ENCODE measurements at places on chromosomes 12 and 14.

GRCh38 chr12:91732086-91732485, 413.6 kb downstream of the BTG1 start:
- DNase-seq: no peak

GRCh38 chr14:91477388-91477787, 32.7 kb downstream of the PPP4R3A start:
- no peak for DNase-seq

GRCh38 chr12:72304751-72305150, 32.6 kb downstream of the TRHDE start:
- DNase-seq: no peak

GRCh38 chr12:17266856-17267255, 660.9 kb upstream of the LMO3 start:
- no peak for DNase-seq

DNA sequence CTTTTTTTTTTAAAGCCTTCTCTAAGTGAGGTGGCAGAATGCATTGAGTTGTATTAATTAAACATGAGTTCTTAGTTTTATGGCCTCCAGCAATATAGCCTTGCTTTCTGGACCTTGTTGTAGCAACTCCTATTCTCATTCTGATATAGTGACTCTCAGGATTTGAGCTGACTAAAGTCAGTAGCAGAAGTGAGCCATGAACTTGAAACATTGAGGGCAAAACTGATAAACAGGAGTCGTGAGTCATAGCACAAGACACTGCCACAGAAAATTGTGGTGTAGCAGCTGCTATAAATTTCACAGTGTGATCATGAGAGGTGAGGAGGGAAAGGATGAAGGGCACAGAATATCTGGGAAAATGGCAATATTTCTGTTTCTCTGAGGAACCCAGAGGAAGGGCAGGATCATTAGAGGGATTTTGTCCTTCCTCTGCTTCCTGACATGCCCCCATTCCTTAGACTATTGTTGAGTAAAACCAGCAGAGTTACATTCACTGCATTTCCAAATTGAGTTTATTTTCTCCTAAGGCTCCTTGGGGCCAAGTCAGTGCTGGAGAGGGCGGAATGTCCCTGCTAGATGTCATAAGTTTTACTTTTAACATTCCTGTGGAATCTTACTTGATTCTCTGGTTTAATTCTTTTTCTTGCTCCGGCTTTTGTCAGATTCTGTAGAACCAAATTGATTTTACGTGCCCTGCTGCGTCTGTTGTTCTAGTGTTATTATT, 7.5 kb downstream of the KLRG1 start:
- DNase-seq: no peak

Data from stimulated activated CD4-positive, alpha-beta T cell treated with anti-CD3 and anti-CD28 coated beads, Interleukin-1b, Interleukin-23, amount 100 ng/mL, for 1 hour (primary cell).